CD4-positive, alpha-beta T cell treated with Interleukin-6 for 4 hours (primary cell): ENCODE measurements at places on chromosomes 7 and 10.

DNA sequence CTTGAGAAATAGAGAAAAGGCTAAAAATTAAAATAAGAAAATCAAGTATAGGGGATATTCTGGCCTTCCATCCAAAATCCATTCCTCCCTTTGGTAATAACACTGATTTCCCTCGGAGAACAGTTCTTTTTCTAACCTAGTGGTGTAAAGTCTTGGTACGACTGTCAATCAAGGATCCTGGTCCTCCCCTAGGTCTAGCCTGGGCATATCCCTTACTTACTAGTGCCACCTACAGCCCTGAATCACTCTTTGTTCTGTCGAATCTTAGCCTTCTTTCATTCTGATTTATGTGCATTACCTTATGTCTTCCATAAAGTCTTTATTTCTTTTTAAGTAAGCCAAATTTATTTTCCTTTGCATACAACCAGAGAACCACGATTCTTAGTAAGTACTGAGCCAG is 298.7 kb upstream of the LRRTM3 start:
- DNase-seq = no peak

GRCh38 chr10:48943096-48943495 is 3.5 kb upstream of the LRRC18 start:
- DNase-seq = no peak

DNA sequence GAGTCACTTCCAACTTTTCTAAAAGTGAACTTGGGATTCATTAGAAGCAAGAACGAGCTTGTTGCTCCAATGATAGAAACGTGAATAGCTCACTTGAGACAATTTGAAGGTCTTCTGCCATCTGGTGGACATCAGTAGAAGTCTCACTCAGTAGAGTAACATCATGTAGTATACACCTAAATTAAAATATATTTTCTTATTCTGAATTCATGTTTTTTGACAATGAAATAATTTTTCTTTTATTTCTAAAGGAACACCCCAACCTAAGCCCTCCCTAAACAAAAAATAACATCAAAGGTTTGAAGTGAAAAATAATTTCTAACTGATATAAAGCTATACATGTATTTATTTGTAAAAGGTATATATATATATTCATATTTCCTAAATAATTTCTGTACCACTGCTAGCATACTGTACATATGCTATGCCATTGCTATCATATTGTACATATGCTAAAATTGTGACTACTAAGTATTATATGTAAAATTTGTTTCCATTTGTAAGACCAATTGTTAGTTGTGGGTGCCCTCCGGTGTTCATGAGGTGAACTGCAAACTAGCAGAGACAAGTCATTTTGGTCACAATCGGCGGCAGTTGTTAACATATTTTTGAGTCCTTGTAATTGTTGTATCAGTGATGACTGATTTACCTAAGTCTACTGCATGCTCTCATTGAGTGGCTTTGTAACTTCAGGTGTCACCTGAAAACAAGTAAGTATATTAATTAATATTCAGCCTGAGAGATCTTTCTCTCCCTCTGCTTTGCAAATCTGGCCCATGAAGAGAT is 121.9 kb downstream of the PTPRZ1 start:
- peak; percentile 3 for DNase-seq

- DNase-seq = no peak
Observed at GRCh38 chr7:29418056-29418455, 145.6 kb upstream of the PRR15 start.

DNA sequence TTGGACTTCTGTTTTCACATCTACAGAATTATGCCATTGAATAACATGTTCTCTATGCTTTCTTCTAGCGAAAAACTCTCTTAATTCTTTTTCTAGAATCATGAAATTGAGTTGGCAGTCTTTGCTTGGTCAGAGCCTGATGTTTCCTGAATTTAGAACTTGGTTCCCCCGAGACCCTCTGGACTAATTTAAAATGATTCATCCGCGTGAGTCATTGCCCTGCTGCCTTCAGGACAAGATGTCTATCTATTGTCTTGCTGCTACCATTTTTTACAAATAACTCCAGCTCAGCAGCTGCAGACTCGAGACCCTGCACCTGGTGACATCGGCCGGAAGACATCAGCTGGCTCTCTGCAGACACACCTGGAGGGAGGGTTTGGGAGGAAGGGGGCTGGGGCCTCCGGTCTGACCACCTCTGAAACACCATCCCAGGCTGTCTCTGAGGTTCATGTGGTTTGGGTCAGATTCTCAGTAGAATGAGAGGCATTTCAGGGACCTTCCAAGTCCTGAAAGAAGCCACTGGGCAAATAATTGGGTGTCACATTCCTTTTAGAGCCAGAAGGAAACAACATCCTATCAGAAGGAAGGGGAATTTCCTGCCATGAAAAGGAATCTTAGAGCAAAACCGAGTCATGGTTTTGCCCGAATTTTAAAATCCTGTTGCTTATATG is 20.9 kb upstream of the KLF6 start:
- DNase-seq = peak; percentile 77

DNA sequence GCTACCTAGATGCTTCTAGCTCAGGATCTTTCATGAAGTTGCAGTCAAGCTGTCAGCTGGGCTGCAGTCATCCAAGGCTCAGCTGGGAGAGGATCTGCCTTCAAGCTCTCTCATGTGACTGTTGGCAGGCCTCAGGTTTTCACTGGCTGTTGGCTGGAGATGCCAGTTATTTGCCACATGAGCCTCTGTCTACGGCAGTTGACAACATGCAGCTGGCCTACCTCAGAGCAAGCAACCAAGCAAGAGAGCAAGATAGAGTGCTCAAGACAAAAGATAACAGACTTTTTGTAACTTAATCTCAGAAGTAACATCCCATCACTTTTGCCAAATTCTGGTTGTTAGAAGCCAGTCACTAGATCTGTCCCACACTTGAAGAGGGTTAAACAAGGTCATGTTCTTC is 125.8 kb downstream of the TPST1 start:
- DNase-seq = no peak

DNA sequence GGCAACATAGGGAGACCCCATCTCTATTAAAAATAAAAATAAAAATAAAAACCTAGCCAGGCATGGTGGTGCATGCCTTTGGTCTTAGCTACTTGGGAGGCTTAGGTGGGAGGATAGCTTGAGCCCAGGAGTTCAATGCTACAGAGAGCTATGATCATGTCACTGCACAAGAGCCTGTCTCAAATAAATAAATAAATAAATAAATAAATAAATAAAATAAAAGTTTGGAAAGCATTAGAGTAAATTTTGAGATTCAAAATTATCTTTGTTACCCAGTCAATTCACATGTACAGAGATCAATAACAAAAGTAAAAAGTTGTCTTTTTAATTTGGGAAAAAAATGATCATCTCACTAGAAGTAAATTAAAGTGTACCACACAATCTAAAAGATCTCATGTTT is 255.8 kb upstream of the MYO3A start:
- no peak for DNase-seq

GRCh38 chr7:51223505-51223904 is 93.1 kb downstream of the COBL start:
- DNase-seq = no peak

DNA sequence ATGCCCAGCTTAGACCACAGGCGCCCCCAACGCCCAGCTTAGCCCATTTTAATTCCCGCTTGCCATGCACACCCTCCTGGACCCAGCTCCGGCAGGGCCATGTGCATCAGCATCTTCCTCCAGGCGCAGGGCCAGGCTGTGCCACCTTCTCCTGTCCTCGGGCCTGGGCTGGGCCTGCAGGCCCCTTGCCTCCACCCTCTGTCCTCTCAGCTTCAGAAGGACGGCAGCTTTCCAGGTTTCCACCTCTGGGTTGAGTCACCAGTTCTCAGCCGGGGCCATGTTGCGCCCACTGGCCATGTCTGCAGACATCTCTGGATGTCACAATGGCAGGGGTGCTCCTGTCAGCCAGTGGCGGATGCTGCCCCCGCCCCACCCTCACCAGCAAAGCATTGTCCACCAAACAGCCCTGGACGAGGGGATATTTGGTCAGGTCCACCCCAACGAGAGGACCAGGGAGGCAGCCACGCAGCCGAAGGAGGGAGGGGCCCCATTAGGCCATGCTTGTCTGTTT is 59.1 kb upstream of the NKX6-2 start:
- no peak for DNase-seq

- DNase-seq = no peak
Observed at GRCh38 chr7:51950813-51951212, 634.2 kb upstream of the COBL start.

GRCh38 chr10:76085002-76085816 is 653.8 kb downstream of the LRMDA start:
- no peak for DNase-seq

DNA sequence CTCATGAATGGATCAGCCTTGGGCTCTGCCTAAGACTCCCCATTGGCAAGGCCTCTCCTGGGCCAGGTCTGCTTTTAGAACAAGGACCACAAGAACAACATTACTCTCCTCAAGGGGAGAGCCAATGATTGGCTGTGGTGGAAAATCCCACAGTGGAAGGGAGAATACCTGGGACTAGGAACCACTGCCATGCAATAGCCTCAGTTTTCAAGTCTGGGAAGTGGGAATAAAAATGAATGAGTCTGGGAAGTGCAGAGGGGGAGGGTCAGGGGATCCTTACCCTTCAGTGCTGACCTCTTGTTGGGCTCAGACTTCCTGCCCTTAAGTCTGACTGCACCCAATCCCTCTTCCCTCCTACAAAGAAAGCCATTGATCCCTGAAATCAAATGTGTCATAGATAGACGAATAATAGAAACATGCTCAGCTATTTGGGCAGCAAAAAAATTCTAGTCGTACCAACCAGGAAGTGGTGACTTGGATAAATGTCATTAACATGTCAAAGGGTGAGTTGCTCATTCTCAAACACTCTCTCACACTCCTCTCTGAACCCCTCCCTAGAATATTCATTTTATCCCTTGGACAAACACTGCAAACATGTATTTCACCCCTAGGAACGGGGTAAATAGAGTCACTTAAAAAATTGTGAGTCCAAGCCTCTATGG is 123.6 kb downstream of the SH3PXD2A start:
- DNase-seq = no peak

GRCh38 chr7:23539494-23539907 is 7.7 kb upstream of the TRA2A start:
- peak; percentile 9 for DNase-seq
